ENCODE measurements at places on chromosomes 5 and 9.
A peak's percentile ranks its signal among the peaks of the same experiment; 100 is the strongest.

DNA sequence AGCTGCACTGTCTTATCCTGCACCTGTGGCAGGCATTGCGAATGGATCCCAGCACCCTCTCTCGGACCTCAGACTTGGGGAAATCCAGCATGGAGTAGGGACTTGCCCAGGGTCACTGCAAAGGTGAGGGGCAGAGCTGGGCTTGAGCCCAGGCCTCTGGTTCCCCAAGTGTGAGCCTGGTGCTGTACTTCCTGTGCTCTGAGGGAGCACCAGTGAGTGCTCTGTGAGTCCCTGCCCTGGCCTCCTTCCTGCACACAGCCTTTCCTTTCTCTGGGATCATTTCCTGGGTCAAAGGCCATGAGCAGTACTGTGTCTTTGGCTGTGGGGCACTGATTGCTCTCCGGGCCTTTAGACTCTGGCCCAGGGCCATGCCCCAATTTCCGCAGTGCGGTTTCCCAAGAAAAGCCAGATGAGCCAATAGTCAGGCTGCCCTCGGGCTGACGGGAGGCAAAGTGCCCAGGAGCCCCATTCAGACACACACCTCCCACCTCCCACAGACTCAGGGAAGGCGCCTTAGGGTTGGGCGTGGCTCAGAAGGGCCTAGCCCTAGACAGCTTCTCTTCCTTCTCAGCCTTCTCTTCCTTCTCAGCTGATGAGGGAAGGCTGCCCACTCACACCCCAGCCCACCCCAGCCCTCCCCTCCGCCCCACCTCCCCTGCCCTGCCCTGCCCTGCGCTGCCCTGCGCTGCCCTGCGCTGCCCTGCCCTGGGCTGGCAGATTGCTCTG is 23.3 kb upstream of the TRIM14 start:
- DNase-seq = no peak

DNA sequence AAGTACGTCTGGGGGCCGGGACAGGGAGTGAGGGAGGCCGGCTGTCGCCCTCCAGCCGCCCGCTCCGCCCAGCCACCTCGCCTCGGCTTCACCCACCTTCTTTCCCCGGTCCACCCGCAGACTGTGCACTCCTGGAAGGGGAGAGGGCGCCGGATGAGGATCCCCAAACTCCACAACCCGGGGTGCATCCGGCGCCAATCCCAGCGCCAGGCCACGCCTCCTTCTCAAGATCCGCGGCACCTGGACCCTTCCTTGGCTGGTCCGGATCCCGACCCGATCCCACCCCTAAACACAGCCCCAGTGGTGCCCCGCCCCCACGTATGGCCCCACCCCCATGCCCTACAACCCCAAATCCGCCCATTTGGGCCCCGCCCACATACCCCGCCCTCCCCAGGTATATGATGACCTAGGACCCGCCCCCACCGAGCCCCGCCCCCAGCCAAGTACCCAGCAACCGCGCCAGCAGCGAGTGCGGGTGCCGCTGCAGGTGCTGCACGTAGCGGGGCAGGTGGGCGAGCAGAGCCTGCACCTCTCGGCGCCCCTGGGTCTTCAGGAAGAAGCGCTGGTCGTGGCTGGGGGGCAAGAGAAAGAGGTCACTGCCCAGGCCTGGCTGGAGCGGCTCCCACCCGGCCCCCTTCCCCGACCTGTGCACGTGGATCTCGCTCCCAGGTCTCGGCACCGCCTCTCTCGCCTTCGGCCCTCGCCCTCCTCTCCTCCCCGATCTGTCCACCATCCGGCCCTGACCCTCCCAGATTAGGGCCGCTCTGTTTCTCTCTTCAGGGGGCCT is 3.2 kb downstream of the PIP5KL1 start:
- DNase-seq = peak; percentile 54

DNA sequence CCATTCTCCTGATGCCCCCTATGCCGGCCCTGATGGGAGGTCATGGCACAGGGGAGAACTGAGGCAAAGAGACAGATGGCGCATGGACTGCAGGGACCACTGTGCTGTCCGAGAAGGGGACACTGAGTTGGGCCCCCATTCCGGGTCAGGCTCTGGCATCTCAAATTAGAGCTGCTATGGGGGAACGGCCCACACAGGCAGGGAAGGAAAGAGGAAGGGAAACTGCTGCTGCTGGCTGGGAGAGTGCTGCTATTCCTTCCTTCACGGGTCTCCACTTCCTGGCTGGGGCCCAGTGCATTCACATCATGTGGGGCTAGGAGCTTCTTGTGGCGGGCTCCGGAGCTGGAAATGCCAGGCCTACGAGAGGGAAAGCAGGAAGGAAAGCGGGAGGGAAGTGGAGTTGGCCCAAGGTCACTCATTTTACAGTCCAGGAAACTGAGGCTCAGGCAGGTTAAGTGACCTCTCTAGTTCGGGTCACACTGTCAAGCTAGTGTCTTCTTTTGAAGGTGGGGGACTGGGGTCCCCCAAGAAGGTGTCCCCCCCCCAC is 1.3 kb upstream of the CARD19 start:
- DNase-seq = no peak

DNA sequence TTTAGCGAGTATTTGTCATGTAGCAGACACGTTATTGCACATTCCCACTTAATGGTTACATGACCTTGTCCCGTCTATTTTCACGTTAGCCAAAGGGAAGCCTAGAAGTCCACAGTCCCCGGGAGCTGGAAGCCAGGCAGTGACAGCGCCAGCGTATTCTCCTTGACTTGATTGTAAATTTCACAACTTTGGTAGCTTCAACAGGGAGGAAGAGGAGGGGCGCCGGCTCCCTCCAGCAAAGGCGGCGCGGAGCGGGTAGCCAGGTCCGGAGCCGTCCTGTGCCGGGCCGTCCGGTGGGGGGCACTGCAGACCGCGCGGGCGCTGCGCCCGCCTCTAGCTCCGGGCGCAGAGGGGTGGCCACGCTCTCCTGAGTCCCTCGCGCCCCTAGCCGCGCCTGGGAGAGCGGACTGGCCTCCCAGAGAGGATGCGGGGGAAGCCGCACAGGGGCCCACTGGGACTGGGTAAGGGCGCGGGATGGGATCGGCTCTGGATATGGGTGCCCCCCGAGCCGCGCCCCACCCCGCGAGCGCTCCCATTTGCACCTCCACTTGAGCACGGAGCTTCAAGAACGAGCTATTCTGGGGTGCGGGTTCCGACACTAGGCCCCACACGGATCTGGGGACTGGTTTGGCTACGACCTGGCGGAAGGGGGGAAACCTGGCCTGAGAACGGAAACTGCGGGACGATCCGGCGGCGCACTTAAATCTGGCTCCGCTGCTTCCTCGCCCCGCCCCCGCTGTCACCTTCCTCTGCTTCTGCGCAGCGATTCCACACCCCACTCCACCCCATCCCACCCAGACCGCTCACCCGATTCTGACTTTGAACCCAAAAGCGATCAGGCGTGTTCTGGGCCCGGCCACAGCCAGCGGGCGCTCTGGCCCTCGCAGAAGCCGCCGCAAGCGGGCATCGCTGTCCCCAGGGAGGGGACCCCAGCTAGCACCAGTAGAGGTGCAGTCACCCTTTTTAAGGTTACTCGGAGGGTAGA is 23.8 kb downstream of the KLF4 start:
- DNase-seq = no peak

DNA sequence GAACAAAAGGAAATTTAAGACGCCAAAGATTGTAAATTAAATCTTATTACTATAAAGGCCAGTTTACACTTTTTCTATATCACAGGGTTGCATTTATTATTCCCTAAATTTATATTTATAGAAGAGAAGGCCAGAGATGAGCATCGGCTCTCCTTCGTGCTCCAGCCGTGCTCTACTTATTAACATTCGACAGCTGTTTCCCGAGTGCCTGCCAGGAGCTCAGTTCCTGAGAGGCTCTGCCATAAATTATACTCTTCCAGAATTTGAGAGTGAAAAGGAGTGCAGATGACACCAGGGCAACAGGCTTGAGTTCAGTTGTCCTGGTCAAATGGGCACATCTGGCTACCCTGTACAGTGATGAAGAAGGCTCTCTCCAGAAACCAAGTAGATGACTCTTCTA is 70.1 kb downstream of the PCSK5 start:
- DNase-seq = no peak

DNA sequence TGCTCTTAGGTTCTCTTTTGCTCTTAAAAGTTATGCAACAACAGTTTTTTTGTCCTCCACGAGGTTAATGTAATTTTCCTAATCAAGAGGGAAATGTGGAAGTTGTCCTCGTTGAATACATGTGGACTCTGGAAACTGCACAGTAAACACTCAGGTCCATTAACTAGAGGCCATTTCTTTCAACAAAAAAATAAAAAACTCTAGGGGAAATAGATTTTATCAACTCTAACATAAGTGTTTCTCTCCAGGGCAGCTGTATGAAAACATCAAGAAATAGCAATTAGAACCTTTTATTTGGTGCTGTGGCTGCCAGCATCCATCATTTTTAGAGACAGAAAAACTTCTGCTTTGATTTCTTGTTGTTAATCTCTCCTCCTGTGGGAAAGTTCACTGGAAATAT is 288.6 kb downstream of the ICE1 start:
- no peak for DNase-seq

GRCh38 chr5:92641031-92641962 is 939.7 kb downstream of the NR2F1-AS1 start:
- DNase-seq = no peak

DNA sequence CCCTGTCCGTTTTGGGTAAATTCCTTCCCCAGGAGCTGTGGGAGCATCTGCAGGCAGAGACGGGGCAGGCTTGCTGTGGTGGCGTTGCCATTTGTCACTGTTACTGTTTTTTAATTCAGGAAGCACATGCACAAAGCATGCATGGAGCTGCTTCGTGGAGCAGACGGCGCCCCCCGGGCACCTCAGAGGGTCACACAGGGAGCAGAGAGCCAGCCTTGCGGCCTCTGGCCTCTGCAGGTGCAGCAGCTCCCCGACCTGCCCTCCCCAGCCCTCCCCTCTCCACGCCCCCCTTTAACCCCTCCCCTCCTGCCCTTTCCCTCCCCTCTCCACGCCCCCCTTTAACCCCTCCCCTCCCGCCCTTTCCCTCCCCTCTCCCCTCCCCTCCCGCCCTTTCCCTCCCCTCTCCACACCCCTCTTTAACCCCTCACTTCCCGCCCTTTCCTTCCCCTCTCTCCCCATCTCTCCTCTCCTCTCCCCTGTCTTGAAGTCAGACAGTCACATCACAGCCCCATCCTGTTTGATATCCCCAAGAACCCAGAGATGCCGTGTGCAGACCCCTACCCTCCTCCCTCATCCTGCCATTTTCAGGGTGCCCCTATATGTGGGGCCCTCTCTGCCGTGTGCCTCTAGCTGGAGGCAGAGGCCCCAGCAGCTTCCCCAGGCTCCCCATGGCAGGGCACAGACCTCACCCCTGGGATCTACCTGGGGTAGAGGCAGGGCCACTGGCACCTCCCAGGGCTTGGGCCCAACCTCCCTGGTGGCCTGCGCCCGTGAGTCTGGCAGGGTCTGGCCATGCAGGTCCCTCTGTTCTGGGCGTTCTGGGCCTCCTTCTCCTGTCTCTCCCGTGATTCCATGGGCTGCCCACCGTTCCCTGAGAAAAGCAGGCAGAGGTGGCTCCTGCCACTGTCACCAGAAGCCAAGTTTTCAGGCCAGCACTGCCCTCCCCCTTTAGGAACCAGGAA is 29.6 kb upstream of the UBAC1 start:
- no peak for DNase-seq

- DNase-seq = no peak
Measured at GRCh38 chr5:73441378-73441777, 7.2 kb downstream of the FOXD1 start.

DNA sequence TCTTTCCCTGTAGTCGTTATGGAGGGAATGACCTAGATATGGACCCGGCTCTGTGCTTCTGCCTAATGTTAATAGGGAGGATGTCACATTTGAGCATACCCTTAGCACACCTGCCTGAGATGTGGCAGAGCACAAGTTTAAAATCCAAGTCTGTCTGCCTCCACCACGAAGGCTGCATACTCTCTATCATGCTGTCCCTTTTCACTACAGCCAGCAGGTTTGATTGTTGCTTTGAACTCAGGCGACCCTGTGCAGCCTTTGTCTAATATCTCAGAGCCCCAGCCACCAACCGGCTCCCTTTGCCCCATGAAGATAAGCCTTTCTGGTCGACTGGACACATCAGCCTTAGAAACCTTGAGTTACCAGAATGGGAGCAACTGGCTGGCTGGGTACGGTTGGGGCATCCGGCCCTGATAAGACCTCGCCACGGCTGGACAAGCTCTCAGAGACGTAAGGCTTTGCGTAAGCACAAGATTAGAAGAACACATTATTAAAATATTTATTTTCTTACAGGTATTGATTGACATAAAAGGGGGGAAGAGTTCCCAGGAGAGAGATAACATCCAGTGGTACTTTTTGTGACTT is 222.0 kb upstream of the TRIM32 start:
- no peak for DNase-seq

- no peak for DNase-seq
Measured at GRCh38 chr9:16304301-16304700, 566.2 kb downstream of the BNC2 start.

DNA sequence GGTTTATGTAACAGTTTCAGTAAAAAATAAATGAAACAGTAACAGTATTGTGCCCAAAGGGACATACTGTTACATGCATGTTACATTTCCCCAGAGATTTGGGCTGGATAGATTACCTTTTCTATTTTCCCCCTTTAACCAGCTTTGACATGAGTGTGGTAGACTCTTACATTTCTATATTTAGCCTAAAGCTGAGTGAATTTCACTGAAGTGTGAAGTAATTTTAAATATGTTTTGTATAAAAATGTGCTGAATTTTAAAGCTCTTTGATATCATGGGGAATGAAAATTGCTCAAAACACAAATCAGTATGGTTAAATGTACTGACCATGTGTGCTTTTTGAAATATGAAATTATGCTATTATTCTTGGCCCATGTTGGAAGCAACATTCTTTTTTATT is 122.3 kb upstream of the CDH10 start:
- DNase-seq = no peak

DNA sequence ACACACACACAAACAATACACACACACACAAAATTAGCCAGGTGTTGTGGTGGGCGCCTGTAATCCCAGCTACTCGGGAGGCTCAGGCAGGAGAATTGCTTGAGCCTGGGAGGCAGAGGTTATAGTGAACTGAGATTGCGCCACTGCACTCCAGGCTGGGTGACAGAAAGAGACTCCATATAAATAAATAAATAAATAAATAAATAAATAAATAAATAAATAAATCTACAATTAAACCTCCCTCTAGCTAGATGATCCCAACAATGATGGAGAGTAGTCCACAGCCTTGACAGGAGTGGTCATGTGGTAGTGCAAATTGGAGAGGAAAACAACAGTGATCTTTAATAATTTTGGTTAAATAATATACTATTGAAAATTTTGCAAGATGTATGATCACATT is 1739.0 kb upstream of the C9orf72 start:
- no peak for DNase-seq

- no peak for DNase-seq
Measured at GRCh38 chr5:131296213-131296672, 32.4 kb downstream of the CDC42SE2 start.

- no peak for DNase-seq
Measured at GRCh38 chr9:3205421-3206095, 320.2 kb downstream of the RFX3 start.

GRCh38 chr9:11992866-11993265 is 700.3 kb upstream of the TYRP1 start:
- DNase-seq = no peak

- DNase-seq = no peak
Measured at GRCh38 chr9:9921805-9922204, 691.0 kb downstream of the PTPRD start.
